Skin of body (tissue), 3 donors: ENCODE measurements at places on chromosomes 4 and X. TPM values are rescaled to one million over a fixed set of nuclear protein-coding genes. Genes with fewer than 3 reads are reported as not detected.

DNA sequence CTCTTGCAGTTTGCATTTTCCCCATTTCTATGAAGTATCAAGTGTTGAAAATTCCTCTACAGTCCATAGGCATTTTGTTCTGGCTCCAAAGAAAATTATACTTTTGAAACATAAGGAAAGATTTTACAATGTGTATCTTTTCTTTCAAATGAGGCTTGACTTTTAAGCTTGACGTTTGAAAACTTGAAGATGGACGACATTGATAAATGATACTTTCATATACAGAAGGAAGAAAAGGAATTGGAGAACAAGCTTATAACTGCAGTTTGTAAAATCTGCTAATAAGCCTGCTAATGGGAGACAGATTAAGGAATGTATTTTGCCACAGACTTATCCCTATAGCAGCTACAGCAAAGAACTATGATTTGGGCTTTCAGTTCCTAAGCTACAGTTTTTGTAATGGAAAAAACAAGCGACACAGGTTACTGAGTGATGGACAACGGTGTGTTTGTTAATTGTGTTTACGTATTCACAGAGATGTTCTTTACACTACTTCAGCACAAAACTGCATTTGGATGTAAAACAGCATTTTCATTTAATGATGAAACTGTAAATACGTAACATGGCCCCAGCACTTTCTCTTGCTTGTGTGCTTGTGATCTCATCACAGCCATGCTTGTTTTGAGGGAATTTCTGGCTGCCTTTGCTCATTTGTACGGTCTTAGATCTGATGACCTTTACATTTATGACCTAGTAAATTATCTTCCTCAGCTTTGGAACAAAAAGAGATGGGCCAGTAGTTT is 83.2 kb upstream of the FAT1 start:
- DNase-seq, result peak; percentile 72

DNA sequence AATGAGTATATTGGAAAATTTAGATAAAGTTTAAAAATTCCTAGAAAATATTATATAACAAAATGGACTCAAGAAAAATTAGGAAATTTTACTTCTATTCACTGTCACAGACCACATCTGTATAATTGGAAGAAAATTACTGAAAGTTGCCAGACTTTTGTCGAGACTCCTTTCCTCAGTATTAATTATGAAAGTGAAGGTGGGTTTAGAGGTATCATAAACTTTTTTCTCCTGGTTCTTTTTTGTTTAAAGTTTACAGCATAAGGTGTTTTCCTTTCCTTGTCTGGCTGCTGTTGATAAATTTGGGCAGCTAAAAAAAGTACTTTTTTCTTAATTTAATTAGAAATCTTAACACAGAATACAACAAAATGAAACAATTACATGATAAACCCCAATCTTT is 6.7 kb upstream of the TEX13D start:
- no peak for DNase-seq

GRCh38 chrX:133183806-133184205 is 34.3 kb downstream of the TFDP3 start:
- DNase-seq, result no peak

DNA sequence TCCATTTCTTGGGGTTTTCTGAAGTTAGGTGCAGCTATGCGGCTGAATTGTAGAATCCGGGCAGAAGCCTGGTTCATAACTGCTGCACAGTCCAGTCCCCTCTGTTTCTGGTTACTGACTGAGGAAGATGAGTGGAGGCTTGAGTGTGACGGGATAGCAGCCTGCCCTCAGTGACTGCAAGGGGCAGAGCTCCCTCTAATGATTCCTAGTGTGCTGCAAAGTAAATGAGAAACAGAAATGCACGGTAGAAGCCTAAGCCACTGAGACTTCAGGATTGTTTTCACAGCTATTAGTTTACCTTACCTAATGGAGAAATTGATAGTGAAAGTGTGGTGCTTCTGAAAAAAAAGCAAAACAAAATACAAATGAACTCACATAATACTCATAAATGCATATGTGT is 189.2 kb downstream of the GPM6A start:
- DNase-seq, result no peak

HERC3 gene
- total RNA-seq, result 26.1 TPM

DCAF16 gene
- total RNA-seq, result 28.0 TPM

DNA sequence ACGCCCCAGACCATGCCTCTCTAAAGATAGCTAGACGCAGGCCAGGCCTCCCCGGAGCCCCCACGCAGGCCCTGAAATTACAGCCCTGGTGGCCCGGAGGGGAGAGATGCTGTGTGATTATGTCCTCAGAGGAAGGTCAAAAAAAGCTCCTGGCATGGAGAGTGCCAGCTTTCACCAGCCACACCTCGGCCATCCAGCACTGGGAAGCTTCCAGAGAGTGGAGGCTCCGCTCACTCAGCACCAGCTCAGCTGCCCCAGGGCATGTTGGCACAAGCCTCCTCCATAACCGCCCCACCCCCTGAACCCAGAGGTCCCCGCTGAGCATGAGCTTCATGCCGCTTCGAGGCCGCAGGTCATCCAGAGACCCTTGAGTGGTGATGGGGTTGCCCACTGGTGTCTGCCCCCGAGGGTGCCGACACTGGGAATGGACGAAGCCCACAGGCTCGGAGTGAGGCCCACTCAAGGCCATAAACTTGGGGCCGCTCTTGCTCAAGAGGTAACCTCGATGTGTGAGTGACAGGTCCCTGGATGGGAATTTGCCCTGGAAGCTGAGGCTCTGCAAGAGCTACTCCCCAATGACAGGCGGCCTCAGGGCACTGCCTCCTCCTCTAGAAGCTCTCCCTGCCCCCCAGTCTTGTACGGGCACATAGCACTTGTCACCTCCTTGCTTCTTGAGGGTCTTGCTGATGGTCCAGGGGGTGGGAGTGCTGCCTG is 4.4 kb upstream of the BGN start:
- no peak for DNase-seq

DNA sequence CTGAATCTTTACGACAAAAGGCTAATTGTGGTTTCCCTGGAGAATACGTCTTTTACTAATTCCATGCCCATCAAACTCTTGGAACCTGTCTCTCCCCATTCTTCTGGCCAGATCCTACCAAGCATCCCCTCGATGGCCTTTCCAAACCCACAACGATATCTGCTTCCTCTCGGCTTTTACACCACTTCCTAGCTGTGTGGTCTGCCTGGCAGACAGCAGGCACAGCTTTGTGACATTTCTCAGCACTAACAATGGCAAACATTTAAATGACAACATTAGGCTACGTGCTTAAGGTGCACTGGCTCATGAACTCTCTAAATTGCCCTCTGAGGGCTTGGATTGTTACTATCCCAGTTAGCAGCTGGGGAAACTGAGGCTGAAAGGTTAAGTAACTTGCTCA is 141.0 kb downstream of the NSUN7 start:
- DNase-seq, result no peak

GRCh38 chr4:145786261-145786660 is 106.3 kb downstream of the C4orf51 start:
- no peak for DNase-seq

CHRDL1 gene
- 13.4 TPM for total RNA-seq

DNA sequence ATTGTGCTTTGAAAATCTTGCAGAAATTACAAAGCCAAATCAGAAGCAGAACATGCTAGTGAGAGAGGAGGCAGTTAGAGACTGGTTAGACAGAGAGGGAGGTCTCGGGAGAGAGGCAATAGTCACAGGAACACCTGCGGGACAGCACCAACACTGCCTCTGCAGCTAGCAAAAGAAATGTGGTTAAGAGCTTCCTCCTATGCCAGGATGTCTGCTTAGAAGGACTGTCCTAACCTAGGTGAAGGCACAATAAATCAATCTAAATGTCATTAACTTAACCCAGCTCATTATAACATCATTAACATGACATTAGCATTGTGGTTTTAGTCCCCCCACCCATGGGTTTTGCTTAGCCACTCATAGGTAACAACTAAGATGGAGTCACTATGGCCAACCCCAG is 726.7 kb downstream of the PCDH18 start:
- no peak for DNase-seq

DNA sequence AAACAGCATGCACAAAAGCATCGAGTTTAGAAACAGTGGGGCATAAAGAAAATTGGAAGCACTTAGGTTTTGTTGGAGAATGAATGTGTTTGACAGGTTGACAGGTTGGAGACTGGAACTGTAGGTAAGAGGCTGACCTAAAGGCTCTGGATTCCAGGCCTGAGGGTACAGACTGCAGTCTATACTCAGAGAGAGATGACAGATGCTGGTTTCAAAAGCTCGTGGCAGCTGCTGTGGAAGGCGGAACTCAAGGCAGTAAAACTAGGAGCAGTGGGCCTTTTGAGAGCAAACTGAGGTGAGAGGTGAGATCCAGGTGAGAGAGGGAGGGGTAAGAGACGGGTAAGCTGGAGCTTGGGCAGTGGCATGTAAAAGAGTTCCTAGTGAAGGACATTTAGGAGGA is 415.2 kb downstream of the TRIML1 start:
- no peak for DNase-seq

FHDC1 gene
- 12.2 TPM for total RNA-seq

DNA sequence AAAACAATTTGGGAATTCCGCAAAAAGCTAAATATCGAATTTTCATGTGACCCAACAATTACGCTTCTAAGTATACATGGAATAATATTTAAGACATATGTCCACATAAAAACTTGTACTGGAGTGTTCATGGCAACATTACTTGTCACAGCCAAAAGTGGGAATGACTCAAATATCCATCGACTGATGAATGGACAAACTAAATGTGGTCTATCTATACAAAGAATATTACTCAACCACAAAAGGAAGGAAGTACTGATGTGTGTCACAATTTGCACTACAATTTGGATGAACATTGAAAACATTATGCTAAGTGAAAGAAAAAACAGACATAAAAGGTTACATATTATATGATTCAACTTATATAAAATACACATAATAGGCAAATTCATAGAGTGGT is 71.9 kb downstream of the AFF2 start:
- no peak for DNase-seq

DNA sequence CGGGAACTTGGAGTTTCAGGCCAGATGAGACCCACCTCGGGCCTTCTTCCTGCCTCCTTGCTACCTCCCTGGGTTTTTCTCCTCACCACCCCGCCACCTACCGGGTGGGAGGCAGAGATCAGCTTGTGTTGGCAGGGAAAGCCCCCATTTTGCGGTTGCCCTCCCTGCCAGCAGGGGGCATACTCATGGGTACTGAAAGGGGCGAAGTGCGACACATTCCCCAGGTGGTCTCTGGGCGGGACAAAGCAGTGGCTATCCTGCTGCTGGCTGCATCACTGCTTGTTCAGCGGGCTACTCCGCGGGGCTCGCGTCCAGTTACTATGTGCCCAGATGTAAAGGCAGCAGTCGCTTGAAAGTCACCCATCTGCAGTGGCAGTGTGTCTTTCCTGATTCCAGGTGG is 330.3 kb downstream of the PDHA2 start:
- DNase-seq, result no peak

- no peak for DNase-seq
Measured at GRCh38 chr4:6504900-6505496, 32.6 kb upstream of the PPP2R2C start.

DNA sequence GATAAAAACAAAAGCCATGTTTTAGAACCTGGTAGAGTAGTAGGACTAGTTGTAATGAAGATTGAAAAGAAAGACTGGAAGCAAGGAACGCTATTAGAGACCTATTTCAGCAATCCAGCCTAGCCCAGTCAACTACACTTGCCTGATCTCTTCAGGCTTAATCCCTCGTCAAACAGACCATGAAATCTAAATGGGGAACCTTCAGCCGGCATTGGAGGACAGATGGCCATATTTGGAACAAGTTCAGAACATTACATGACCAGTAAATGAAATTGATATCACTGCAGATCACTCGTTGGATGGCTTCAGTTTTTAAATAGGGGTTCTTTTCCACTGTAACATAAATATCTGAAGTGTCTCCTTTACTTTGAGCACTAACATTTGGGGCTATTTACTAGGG is 84.8 kb upstream of the WDR44 start:
- DNase-seq, result no peak

GRCh38 chr4:57679969-57680368 is 569.8 kb upstream of the IGFBP7 start:
- DNase-seq, result no peak

VGLL1 gene
- 1.1 TPM for total RNA-seq

- no peak for DNase-seq
Measured at GRCh38 chr4:10077483-10078335, 38.9 kb downstream of the WDR1 start.

GRCh38 chr4:169252339-169253112 is 18.2 kb downstream of the SH3RF1 start:
- peak; percentile 40 for DNase-seq

DNA sequence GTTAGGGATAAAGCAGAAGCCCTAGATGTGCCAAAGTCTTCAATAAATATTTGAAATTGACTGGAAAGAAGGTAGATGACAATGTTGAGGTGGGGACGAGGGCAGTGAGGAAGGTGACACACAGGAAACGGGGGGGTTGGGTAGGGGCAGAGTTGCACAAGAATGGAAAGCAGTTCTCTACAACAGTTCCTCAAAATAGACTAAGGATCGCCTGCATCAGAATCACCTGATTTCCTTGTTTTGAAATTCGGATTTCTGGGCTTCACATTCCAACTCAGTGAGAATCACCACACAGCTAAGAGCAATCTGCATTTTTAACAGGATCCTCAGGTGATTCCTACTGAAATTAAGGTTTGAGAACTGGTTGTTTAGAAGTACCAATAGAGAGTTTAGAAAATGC is 70.6 kb downstream of the ARFIP1 start:
- DNase-seq, result no peak

JAKMIP1 gene
- 0.59 TPM for total RNA-seq

DNA sequence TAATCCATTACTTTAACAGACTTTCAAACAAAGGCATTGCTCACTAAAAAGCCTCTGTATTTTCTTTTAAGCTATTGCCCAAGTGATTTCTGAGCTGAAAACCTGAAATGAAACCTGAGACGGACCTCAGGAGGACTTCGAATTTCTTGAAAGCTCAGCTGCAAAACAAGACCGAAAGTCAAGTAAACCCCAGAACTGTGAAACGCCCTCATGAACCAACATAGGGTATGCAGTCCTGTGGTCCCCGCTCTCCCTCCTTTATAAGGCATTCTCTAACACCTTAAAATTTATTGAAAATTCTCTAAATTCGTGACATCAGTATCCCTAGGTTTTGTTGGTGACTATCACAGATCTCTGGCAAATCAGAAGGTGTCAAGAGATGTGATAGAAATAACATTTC is 91.8 kb downstream of the SHISA3 start:
- DNase-seq, result no peak

- no peak for DNase-seq
Measured at GRCh38 chr4:185479507-185479971, 8.0 kb upstream of the CCDC110 start.

DNA sequence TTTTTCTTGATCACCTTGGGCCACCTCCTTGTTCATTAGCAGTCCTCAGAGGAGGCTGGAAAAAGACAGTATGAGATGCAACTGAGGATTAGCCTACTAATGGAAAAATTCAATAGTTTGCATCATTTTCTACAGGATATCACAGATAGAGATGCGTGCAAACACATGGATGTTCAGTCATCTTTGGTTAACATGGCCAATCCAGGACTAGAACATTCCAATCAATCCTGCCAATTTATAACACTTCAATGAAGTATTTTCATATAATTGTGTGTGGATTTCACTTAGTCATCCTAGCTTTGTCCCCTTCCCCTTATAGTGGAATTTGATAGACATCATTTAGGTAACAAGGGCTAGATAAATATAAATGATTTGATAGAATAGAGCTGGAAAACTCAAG is 42.7 kb downstream of the MAML3 start:
- no peak for DNase-seq

AREG gene
- 28.7 TPM for total RNA-seq

S100P gene
- 26.0 TPM for total RNA-seq
